ENCODE measurements at places on chromosomes 6 and 20.

DNA sequence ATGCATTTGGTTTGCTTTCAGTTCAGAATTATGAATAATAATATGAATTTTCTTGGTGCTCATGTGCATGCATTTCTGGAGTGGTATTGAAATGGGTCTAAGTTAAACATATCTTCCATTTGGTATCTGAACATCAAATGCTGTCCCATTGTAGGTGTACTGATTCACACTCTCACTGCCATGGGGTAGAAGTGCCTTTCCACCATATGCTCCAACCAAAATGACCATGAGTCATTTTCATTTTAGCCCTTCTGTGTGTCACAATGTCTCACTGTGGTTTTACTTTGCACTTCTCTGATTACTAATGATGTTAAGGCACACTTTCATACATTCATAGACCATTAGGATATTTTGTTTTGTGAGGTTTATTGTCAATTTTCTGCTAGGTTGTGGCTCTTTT is 211.9 kb downstream of the HAO1 start:
- peaks cover 15% of the 10 kb centered on the region for H3K4me1 ChIP-seq
- H3K27ac ChIP-seq, result no peak overlapping the region
- H3K27me3 ChIP-seq, result no peaks in the 10 kb centered on the region
- no peaks in the 10 kb centered on the region for H3K36me3 ChIP-seq
- H3K4me3 ChIP-seq, result no peak overlapping the region

DNA sequence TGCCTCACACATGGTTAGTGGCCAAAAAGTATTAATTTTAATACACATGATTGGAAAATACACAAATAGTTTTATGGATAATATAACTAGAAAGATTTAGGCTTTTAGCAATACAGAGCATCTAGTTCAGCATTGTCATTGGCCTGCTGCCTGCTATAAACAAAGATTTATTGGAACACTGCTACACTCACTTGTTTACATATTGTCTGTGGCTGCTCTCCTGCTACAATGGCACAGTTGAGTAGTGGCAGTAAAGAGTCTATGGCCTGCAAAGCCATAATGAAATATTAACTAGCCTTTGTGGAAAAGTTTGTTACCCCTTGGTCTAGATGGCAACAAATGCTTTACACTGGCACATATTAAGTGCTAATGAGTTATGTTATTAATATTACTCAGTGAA is 37.8 kb downstream of the ZNF451 start:
- no peak for DNase-seq
- H3K27me3 ChIP-seq, result no peaks in the 10 kb centered on the region
- no peaks in the 10 kb centered on the region for H3K4me1 ChIP-seq
- H3K27ac ChIP-seq, result no peak overlapping the region
- no peak overlapping the region for H3K4me3 ChIP-seq

DNA sequence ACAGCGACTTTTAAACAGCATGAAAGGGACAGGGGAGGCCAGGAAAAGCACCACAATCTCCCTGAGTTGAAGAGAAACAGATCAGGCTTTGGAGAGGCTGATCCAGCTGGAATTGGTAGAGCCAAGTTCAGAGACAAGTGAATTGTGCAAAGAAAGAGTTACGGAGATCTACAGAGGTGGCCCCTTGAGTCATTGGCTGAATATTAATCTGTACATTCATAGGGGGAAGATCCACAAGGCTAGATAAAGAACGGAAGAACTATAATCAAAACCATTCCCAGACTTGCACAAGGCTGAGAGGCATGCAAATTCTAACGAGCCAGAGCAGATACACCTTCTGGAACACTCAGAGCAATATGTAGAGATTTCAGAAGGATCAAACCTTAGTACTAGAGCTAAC is 14.2 kb upstream of the FOXQ1 start:
- H3K36me3 ChIP-seq, result no peaks in the 10 kb centered on the region
- peaks cover 20% of the 10 kb centered on the region for H3K4me1 ChIP-seq
- peak overlapping the region; percentile 38 for H3K27ac ChIP-seq
- H3K4me3 ChIP-seq, result no peak overlapping the region
- H3K27me3 ChIP-seq, result no peaks in the 10 kb centered on the region

GRCh38 chr6:121858986-121859385 is 423.5 kb downstream of the GJA1 start:
- no peak for DNase-seq
- H3K27me3 ChIP-seq, result no peaks in the 10 kb centered on the region
- no peaks in the 10 kb centered on the region for H3K4me1 ChIP-seq
- no peaks in the 10 kb centered on the region for H3K36me3 ChIP-seq

GRCh38 chr6:87723170-87724078 is 21.4 kb upstream of the AKIRIN2 start:
- H3K27ac ChIP-seq, result peak overlapping the region; percentile 43
- no peak overlapping the region for H3K4me3 ChIP-seq
- H3K4me1 ChIP-seq, result peaks cover 34% of the 10 kb centered on the region
- H3K36me3 ChIP-seq, result no peaks in the 10 kb centered on the region
- no peaks in the 10 kb centered on the region for H3K27me3 ChIP-seq

- no peak for DNase-seq
- H3K36me3 ChIP-seq, result no peaks in the 10 kb centered on the region
- no peak overlapping the region for H3K27ac ChIP-seq
Observed at GRCh38 chr20:10271494-10272219, 53.0 kb downstream of the SNAP25 start.

GRCh38 chr6:63897459-63897858 is 261.9 kb downstream of the PHF3 start:
- H3K36me3 ChIP-seq, result no peaks in the 10 kb centered on the region
- no peak overlapping the region for H3K27ac ChIP-seq
- no peak overlapping the region for H3K4me3 ChIP-seq
- no peaks in the 10 kb centered on the region for H3K27me3 ChIP-seq
- peaks cover 15% of the 10 kb centered on the region for H3K4me1 ChIP-seq

DNA sequence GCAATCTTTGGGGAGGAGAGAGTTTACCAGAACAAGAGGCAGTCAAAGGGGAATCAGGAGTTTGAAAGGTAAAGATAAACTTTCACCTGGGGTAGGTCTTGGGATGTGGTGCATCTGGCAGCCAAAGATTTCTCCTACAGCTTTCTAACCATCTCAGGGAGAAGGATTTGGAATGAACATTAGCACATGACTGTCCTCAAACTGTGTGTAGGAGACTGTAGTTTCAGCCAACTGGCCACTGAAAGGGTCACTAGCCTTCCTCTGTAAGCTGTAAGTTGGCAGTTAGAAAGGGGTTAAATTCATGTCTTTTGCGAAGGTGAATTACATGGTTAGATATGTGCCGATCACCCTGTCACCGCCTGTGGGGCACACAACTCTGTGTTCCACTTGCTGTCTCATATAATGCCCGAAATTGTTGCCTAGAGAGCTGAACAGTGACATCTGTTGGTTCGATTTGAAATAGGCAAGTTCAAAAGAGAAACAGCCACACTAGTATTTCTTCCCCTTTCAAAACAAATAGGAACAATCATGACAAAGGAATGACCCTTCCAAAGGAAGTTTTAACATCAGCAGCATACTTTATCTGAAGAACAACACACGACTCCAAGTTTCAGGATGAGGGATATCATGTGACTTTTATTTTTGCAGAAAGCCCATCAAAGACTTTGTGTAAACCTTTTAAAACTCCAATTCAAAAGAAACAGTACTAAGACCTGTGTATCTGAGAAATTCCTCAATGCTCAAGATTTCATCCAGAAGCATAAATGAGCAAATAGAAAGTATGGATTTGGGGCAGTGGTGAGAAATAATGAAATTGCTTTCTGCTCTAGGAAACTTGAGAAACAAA is 1.1 kb upstream of the OPN5 start:
- no peak overlapping the region for H3K4me3 ChIP-seq
- no peaks in the 10 kb centered on the region for H3K36me3 ChIP-seq
- no peak overlapping the region for H3K27ac ChIP-seq
- H3K27me3 ChIP-seq, result no peaks in the 10 kb centered on the region

- H3K27me3 ChIP-seq, result no peaks in the 10 kb centered on the region
- no peak overlapping the region for H3K4me3 ChIP-seq
- no peaks in the 10 kb centered on the region for H3K4me1 ChIP-seq
Observed at GRCh38 chr6:107129370-107129925, 14.1 kb upstream of the BEND3 start.

DNA sequence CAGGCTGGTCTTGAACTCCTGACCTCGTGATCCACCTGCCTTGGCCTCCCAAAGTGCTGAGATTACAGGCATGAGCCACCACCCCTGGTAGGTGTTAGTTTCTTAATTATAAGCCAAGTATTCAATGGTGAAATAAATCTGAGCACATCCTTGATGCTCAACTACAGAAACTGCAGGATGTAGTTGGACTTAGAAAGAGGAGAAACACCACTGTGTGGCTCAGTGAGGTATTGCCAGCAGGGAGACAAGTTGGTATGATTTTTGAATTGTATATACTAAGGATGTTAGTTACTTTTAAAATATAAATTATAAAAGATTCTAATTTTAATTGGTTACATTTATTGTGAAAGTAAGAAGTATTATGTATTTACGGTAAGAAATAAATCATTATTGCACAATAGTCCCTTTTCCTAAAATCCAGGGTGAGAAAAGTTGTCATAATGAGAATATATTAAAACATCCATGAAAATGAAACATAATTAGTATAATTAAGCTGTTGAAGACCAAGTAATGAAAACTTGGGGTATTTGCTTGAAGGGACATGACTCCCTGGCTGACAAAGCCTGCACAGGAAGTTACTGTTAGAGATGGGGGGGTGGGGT is 17.6 kb downstream of the SLC18B1 start:
- peaks cover 59% of the 10 kb centered on the region for H3K36me3 ChIP-seq
- no peak overlapping the region for H3K27ac ChIP-seq
- H3K4me1 ChIP-seq, result no peaks in the 10 kb centered on the region
- no peaks in the 10 kb centered on the region for H3K27me3 ChIP-seq
- no peak overlapping the region for H3K4me3 ChIP-seq
- no peak for DNase-seq

DNA sequence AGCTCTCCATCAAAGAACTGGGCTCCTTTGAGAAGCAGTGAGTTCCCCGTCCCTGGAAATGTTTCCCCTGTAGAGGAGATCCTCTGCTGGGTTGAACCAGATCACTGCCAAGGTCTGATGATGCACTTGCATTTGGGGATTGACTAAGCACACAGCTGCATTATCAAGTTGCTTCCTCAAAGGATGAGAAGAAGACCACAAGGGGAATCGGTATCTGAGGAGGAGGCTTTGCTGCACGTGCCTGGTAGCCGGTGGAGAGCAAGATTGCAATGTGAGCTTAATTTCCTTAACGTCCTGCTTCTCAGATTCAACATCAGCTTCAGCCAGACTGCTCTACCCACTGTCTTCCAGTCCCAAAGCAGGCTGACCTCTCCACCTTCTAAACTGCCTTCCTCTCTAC is 128.8 kb upstream of the STMND1 start:
- H3K27ac ChIP-seq, result no peak overlapping the region
- H3K4me1 ChIP-seq, result no peaks in the 10 kb centered on the region
- no peak for DNase-seq
- H3K27me3 ChIP-seq, result no peaks in the 10 kb centered on the region
- H3K4me3 ChIP-seq, result no peak overlapping the region

DNA sequence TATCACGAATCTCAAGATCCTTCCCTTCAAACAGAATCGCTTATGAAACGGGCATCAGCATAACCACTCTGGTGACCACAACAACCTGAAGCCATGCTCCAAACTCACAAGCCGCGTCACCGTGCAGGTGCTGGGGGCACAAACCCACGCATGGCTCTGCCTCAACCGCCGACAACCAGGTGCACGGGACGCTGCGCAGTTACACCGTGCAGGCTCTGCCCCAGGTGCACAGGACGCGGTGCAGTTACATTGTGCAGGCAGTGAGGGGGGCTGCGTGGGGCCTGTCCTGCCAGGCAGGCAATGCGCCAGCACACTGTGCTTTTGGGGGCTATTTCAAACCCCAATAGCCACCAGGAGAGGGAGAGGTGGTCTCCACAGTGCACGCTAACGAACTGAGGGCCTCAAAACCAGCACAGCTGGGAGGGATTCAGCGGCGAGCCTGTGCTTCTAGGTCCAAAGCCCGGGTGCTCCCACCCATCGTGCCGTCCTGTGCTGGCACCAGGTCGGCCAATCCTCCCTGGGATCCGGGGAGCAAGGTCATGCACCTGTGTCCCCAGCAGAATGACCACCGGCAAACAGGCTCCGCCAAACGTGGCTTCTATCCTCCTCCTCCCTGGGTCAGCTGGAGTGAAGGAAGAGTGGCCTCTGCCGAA is 35.8 kb downstream of the ZBTB46 start:
- H3K27me3 ChIP-seq, result no peaks in the 10 kb centered on the region
- no peak overlapping the region for H3K4me3 ChIP-seq
- DNase-seq, result no peak
- no peak overlapping the region for H3K27ac ChIP-seq

DNA sequence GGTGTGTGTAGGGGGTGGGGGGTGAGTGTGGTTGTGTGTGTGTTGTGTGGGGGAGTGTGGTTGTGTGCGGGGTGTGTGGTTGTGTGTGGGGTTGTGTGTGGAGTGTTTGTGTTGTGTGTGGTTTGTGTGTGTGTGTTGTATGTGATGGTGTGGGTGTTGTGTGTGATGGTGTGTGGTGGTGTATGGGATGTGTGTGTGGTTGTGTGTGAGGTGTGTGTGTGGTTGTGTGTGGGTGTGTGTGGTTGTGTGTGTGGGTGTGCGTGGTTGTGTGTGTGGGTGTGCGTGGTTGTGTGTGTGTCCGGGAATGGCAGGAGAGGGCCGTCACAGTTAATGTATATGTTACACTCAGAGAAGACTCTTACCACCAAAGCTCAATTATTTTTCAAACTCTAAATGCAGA is 79.8 kb downstream of the TBXT start:
- no peaks in the 10 kb centered on the region for H3K4me1 ChIP-seq
- H3K36me3 ChIP-seq, result no peaks in the 10 kb centered on the region
- no peak overlapping the region for H3K27ac ChIP-seq

DNA sequence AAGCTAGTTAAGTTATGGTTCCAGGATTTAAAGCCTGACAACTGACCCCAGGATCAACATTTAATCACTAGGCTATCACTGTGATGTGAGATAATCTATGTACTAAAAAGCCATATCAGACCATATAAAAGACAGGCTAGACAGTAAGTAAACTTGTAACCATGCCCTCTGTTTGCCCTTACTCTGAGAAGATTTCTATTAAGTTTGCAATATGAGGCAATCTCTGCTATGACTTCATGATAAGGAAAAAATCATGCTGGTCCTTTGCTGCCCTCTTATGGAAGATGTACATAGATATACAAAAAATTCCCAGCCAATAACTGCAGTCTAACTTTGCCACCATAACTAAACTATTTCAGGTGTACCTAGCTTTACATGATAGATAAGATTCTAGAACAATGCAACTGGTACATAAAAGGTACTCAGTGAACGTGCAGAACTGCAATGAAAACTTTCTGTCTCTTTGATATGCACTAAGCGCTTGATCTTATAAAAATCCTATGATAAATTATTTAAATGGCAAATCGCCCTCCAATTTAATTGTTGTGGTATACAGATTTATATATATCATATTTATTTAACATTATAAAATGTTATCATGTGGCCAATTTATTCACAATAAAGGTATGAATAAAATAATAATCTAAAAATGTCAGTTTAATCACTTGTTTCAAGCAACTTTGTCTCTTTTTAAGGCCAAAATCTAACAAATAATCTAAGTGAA is 70.5 kb downstream of the FAM217A start:
- H3K27me3 ChIP-seq, result no peaks in the 10 kb centered on the region
- H3K4me1 ChIP-seq, result peaks cover 12% of the 10 kb centered on the region
- H3K4me3 ChIP-seq, result no peak overlapping the region
- no peak for DNase-seq
- H3K36me3 ChIP-seq, result peaks cover 6% of the 10 kb centered on the region

GRCh38 chr6:145023116-145023726 is 712.1 kb downstream of the EPM2A start:
- no peak for DNase-seq
- no peaks in the 10 kb centered on the region for H3K27me3 ChIP-seq
- no peak overlapping the region for H3K4me3 ChIP-seq
- H3K27ac ChIP-seq, result no peak overlapping the region

GRCh38 chr20:43921227-43921780 is 6.7 kb downstream of the TOX2 start:
- no peak overlapping the region for H3K4me3 ChIP-seq
- H3K27ac ChIP-seq, result no peak overlapping the region
- H3K4me1 ChIP-seq, result peaks cover 18% of the 10 kb centered on the region
- H3K36me3 ChIP-seq, result no peaks in the 10 kb centered on the region
